NCI-H446 (cell line): ENCODE measurements at places on chromosomes 6 and 20.
A peak's percentile ranks its signal among the peaks of the same experiment; 100 is the strongest.

DNA sequence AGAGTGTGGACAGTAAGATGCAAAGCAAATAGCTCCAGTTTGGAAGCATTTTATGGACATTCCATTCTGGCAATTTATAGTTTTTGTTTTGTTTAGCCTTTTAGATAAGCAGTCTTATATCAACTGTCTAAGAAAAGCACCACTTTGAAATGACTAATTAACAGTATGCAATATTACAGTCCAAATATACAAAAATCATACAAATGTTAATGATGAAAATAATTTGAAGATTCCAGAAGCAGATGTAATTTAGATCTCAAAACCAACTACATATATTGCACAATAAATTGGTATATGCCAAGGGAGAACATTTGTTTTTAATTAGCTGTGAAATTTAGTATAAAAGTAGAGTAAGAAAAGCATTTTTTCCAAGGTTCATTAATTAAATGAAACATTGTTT lies 158.8 kb downstream of the KIF6 start:
- DNase-seq, result no peak

- DNase-seq, result no peak
Observed at GRCh38 chr6:162636167-162636566, 91.4 kb downstream of the PRKN start.

DNA sequence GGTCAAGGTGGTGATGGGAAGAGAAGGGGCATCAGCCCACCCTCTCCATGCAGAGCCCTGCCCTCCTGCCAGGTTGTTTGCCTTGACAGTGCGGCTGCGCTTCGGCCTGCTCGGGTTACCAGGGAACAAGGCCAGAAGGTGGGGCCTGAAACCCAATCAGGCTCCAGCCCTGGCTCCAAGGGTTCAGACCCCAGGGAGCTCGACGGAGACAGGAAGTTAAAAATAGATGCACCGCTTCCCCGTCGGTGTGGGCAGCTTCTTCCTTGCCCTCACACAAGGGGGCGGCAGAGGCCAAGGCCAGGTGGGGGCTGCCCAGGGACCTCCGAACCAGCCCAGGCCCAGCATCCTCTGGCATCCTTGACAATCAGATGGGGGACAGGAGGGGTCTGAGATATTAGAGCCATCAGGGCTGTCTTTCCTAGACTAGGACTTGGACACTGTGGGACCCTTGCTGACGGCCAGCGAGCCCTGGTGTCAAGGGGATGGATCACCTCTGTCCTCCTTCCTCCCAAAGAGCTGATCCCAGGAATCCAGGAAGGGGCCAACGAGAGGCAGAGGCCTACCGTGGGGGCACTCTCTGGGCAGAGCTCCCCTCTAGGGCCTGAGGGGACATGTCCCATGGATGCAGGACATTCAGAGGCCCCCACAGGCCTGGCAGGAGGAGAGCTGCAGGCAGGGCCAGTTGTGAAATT lies 65.2 kb downstream of the RIPOR3 start:
- no peak for DNase-seq

DNA sequence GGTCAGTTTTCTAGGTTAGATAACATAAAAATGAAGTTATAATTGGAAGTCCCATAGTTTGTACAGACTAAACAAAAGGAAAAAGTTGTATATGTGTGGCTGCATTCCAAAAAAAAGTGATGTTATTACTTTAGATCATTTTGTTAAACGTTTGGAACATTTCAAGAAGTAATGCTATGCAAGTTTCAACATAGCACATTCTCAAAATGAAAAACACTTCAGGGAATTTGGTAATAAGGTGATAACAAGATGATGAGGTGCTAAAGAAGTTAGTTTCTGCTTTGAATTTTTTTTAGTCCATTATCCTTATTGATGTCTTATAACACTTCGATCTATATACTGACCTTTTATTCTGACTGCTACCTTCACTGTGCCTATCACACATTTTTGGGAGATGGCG lies 250.7 kb downstream of the PHF3 start:
- DNase-seq, result no peak

DNA sequence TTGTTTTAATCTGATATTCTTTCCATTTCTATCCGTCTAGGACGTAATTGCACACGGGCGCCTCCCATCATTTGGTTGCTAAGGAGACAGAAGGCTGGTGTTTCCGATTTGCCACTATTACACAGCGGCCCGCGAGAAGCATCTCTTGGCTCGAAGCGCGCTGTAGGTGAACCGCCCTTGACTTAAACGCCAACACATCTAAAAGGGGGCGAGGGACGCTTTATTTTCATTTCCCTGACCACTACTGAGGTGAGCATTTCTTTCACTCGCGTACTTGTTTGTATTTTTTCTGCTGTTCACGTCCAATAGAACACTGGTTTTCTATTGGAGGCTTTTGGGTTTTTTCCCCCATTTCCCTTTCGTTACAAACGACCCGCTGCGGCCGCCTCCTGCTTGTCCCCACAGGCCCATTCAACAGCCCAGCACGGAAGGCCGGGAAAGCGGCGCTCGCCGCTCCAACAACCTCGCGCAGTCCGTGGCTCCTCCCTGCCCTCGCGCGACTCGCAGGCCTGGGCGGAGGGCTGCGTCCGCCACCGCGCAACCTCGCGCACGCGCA lies 505 bp upstream of the WRNIP1 start:
- peak; percentile 50 for DNase-seq

DNA sequence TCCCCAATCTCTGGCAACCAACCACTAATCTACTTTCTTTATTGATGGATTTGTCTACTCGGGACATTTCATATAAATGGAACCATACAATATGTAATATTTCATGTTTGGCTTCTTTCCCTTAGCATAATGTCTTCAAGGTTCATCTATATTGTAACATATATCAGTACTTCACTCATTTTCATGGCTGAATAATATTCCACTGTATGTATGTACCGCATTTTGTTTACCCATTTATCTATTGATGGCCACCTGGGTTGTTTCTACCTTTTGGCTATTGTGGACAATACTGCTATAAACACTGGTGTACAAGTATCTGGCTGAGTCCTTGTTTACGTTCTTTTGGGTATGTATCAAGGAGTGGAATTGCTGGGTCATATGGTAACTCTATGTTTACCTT lies 48.4 kb downstream of the PANK2 start:
- no peak for DNase-seq

- no peak for DNase-seq
Observed at GRCh38 chr6:167766986-167767714, 59.6 kb upstream of the AFDN start.

GRCh38 chr6:11089695-11090094 lies 3.9 kb upstream of the SMIM13 start:
- no peak for DNase-seq

DNA sequence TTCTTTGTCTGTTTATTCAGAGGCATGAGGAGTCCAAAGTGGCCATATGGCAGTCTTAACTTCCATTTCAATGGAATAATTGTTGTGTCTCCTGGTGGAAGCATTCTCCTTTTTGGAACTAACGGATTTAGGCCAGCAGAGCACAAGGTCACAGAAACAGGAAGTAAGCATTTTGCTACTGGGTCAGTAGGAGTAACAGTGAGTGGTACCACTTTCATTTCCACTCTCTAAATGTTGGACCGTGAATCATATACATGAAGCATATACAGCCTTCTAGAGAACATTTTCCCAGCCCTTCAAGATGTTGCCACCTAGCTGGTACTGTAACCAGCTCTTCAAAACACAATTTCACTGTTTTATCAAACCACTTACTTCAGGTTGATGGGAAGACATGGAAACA lies 182.8 kb downstream of the EYS start:
- no peak for DNase-seq

DNA sequence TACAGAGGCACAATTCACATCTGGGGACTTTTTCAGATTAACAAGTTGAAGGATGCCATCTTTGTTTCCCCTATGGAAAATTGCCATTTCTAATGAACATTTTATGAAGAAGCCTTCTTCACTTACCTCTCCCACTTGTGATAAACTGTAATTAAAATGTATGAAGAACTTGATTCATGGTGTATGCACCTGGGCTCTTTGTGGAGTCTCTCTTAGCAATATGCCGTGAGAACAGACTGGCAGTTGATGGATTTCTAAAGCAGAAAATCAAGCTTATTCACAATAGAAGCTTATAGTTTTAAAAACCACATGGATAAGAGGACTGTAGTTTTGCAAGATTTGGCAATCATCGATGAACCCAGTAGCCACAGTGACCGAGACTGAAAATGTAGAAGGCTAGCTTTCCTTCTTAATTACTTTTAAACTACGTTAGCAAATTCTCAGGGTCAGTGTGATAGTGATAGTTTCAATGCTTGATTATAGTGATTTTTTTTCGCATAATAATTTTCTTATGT lies 270.6 kb downstream of the PRL start:
- no peak for DNase-seq

GRCh38 chr6:145863366-145863765 lies 48.8 kb upstream of the FBXO30 start:
- DNase-seq, result no peak

GRCh38 chr6:105485456-105485855 lies 82.6 kb upstream of the PREP start:
- DNase-seq, result no peak

- DNase-seq, result no peak
Observed at GRCh38 chr20:24746351-24746685, 202.8 kb upstream of the CST7 start.

GRCh38 chr6:15608396-15608795 lies 54.4 kb downstream of the DTNBP1 start:
- no peak for DNase-seq

DNA sequence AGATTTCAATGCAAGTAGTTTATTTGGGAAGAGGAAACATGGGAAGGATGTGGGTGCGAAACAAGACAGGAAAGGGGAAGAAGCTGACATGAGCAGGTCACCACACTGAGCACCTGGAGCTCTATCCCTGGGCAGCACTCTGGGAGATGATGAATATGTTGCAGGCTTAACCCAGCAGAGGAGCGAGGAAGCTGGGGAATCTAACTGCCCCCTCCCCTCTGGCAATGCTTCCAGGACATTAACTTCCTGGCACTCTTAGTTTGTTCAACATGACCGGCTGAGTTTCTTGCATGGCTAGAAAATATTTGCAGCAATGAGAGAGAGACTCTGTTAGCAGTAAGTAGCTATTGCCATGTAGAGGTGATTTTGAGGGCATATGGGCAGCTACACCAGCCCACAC lies 4.9 kb upstream of the ADA start:
- DNase-seq, result no peak

DNA sequence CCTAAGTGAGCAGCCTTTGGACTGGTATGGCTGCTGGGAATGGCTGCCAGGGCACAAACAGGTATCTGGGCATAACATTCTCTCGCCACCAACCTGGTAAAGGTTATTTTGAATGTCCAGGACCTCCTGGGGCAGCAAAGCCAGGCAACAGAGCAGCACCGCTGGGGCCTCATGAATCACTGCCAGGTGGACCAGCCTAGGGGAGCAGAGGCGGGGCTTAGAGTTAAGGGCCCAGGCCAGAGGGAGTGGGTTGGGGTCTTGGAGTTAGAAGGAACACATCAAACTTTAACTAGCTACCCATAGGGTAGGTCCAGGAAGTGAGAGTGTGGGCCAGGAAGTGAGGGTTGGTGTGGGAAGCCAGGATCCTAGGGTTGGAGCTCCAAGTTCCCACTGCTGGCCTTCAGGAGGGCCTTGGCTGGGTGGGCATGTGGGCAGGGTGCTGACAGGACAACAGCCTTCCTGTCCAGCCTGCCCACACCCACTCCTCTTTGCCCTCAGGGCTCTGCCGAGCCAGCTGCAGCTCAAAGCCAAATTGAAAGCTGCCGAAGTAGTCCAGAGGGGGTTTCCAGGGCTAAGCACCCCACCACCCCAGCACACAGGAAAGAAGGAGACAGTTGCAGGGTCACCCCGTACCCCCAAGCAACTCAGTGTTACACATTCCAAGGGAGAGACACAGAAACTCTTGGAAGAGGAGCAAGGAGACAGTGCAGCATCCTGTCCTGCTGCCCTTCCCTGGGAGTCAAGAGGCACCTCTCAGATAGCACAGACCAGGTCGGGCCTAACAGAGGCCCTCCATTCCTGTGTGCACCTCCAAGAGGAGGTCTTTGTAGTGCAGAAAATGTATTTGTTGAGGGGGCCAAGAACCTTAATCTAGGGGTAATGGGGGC lies 2.6 kb downstream of the NFKBIE start:
- DNase-seq, result no peak

- DNase-seq, result no peak
Observed at GRCh38 chr6:14996892-14997291, 249.0 kb upstream of the JARID2 start.

DNA sequence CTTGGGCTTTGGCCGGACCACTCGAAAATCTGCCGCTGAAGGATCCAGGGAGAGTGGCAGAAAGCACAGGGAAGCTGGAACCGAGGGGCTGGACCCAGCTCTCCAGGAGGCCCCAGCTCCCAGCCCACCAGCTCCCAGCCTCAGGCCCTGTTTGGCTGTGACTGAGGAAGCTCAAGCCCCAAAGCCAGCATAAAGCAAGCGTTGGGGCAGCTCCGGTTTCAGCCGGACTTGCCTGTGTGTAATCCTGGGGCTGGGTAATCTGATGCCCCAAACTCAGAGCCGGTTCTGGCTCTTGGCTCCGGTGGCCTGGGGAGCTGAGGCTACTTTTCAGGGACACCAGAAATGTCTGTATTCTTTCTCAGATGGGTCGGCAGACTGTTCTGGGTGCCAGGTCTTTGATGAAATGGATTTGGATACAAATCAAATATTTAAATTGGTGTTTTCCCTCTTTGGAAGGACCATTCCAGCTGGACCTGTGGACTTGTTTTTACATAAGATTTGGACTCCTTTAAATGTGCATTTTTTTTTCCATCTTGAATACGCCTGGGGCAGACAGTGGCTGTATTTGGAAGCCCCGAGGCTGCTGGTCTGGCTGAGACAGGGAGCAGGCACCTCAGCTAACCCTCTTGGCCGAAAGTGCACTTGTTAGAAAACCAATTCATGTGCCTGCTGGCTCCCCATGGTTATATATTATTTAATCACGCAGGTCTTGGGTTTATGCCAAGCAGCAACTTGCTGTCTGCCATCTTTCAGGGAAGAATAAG lies 29.7 kb downstream of the RPP40 start:
- peak; percentile 88 for DNase-seq

DNA sequence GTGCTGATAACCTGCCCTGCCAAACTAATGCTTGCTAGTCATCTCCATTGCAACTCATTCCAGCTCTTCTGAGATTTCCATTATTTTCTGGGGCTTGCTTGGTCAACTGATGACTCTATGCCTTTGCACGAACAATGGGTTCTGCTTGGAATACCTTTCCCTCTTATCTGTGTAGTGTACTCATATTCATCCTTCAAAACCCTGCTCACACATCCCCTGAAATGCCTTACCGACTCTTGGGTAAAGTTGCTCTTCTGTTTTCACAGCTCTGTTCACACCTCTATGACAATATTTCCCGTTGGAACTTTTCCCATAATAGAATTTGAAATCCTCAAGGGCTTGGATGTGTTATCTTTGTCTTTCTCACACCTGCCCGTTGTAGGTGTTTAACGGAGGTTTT lies 331.0 kb upstream of the SOX4 start:
- no peak for DNase-seq

DNA sequence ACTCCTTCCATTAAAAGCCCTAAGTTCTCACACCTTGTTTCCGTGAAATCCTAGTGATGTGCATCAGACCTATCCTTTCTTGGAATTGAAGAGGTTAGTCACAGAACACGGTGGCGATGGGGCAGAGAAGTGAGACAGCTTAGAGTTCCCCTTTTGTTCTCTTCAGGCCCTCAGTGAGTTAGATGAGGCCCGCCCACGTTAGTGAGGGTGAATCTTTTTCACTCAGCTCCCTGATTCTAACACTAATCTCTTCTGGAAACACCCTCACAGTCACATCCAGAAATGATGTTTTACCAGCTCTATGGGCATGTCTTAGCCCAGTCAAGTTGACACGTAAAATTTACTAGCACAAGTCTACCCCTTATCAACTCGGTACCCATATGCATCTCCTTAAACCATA lies 172.7 kb upstream of the NOX3 start:
- no peak for DNase-seq

GRCh38 chr20:47662483-47663353 lies 122.6 kb downstream of the SULF2 start:
- DNase-seq, result peak; percentile 16

- no peak for DNase-seq
Observed at GRCh38 chr6:31737991-31738979, 1.5 kb upstream of the MSH5 start.
